ENCODE measurements at places on chromosomes 2 and 18.

DNA sequence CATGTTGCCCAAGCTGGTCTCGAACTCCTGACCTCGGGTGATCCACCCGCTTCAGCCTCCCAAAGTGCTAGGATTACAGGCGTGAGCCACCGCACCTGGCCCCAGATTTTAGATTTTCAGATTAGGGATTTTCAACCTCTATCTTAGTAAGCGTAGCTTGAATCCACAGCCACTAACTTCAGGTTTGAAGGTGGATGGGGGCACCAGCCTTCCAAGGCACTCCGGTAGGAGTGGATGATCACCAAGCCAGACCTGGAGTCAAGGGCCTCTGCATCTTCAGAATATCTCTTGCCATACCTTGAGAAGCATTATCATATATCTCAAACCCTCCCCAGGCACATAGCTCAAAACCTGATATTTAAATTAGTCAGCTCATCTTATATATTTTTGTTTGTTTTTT is 17.9 kb downstream of the GALM start:
- DNase-seq, result no peak

- no peak for DNase-seq
Measured at GRCh38 chr2:224178056-224178455, 139.0 kb upstream of the SERPINE2 start.

DNA sequence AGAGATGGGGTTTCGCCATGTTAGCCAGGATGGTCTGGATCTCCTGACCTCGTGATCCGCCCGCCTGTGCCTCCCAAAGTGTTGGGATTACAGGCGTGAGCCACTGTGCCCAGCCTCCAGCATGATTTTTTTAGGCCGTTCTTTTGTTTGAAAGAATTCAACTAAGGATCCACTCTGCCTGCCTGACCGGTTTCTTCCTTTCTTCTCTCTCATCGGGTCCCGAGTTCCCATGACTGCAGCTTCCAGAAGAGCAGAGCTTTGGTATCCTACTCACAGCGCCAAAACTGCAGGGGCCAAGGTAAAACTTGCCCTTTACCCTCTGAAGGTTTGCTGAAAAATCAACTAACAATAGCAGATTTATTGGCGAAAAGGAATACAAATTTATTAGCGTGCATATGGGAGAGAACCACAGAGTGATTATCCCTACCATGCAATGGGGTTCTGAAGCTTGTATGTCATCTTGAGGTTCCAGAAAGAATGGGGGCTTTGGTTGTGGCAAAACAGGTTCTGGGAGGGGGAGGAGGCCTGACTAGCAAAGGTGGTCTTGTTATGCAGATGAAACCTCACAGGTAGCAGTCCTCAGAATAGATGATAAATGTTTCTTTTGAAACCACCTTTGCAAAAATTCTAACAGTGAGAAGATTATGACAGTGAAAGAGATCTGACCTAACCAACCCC is 87.0 kb upstream of the MSH6 start:
- no peak for DNase-seq

DNA sequence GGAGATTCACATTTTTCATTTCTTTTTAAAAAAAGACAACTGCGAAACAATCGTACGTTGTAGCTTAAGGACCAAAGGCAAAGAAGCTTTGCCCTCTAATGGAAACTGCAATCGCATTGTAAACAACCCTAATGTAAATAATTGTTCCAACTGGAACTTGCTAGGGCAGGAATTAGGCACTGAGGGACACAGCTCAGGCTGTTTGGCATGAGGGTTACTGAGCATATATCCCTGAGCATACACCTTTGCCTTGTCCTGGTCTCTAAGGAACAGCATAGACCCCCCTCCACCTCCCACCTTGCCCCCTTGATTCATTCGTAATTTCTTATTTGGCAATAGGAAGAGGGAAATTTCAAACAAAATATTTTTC is 396.4 kb downstream of the LNPK start:
- DNase-seq, result no peak

GRCh38 chr2:99365661-99366060 is 28.5 kb downstream of the EIF5B start:
- no peak for DNase-seq

DNA sequence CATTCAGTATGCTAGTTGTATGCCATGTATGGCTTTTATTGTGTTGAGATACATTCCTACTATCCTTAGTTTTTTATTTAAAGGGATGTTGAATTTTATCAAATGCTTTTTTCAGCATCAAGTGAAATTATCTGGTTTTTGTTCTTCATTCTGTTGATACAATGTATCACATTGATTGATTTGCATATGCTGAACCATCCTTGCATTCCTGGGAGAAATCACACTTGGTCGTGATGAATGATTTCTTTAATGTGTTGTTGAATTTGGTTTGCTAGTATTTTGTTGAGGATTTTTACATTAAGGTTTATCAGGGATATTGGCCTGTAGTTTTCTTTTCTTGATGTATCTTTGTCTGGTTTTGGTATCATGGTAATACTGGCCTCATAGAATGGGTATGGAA is 49.7 kb downstream of the CD28 start:
- no peak for DNase-seq

DNA sequence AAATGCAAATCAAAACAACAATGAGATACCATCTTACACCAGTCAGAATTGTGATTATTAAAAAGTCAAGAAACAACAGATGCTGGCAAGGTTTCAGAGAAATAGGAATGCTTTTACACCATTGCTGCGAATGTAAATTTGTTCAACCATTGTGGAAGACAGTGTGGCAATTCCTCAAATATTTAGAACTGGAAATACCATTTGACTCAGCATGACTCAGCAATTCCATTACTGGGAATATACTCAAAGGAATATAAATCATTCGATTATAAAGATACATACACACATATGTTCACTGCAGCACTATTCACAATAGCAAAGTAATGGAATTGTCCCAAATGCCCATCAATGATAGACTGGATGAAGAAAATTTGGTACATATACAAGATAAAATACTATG is 516.7 kb downstream of the ERBB4 start:
- no peak for DNase-seq

DNA sequence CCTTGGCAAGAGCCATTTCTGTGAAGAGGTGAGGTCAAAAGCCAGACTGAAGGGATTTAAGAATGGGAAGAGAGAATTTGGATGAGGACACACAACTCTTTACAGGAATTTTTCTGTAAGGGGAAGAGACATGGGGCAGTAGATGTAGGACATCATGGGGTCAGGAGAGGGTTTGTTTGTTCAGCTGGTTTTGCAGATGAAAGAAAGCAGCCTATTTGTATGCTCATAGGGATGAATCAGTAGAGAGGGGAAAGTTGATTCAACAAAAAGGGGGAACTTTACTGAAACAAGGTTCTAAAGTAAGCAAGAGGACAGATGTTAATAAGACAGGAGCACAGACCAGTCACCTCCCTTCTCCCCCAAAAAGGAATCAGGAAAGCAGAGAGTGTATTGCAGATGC is 11.2 kb downstream of the SCG2 start:
- DNase-seq, result no peak

- DNase-seq, result no peak
Measured at GRCh38 chr2:7029291-7030059, 112.3 kb downstream of the RNF144A start.

- no peak for DNase-seq
Measured at GRCh38 chr18:56146565-56146964, 491.8 kb downstream of the TXNL1 start.

DNA sequence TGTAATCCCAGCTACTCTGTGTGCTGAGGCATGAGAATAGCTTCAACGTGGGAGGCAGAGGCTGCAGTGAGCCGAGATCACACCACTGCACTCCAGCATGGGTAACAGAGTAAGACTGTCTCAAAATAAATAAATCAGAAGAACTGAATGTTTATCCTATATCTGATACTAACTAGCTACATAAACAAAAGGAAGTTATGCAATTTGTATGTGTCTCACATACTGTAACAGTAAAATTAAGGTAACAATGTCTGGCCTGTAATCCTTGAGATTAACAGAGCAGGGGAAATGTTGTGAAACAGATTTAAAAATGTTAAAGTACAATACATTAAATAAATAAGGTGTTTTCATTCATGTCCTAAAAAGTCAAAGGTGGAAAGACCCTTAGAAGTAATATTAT is 150.8 kb downstream of the MEMO1 start:
- DNase-seq, result no peak

DNA sequence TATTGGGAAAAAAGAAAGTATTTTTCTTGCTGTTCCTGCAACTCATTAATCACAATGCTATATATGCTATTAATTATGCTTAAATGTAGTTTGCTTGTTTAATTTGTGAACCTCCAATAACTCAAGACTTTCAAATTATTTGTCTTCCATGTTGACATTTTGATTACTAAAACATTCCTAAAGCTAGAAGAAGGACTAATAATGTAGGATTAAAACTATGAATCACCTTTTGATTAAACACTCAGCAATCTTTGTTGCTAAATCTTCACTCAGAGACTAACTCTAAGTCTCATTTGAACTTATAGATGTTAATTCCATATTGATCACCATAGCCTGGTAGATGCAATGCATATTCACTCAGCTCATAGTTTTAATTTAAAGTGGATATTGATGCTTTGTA is 524.6 kb upstream of the ZEB2 start:
- DNase-seq, result no peak

- DNase-seq, result no peak
Measured at GRCh38 chr2:20077411-20077940, 26.0 kb upstream of the LAPTM4A start.

DNA sequence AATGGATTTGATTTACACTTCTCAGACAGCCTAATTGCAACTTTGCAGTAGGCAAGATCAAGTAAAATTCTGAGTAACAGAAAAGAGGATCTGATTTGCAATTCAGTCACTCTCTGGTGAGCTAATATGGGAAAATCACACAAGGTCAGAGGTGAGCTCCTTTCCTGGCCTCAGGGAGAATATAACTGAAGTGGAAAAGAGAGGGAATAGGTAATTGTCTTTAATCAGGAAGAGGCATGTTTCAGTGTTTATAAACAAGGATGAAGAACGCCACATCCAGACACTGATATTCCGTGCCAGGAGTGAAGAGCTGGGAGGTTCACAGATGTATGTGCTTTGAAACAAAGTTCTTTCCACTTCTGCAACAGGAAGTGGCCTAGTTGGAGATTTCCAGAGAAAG is 127.1 kb downstream of the ETAA1 start:
- DNase-seq, result no peak

DNA sequence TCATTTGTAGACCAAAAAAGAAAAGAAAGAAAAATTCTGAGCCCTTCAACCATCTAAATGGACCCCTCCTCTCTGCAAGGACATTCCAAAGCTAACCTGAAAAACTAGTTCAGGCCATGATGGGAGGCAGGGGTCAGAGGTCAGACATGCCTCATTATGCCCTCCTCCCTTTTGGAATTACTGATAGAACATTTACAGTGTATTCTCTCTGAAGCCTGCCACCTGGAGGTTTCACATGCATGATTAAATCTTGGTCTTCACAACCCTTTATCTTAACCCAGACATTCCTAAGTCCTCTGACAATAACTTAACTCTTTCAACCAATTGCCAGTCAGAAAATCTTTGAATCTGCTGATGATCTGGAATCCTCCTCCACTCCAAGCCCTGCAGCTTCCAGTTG is 86.0 kb downstream of the SPP2 start:
- DNase-seq, result no peak

DNA sequence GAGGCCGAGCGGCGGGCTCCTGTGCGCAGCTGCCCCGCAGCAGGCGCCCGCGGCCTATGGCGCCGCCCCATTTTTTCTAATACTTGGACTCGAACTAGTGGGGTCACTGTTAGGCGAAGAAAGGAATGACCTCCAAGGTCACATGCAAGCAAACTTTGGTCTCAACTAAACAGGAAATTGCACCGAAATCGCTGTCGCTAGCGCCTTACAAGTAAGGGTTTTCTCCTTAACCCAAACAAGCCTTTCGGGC is 339 bp downstream of the ACAA2 start:
- DNase-seq, result no peak

GRCh38 chr2:74991977-74992376 is 33.5 kb downstream of the POLE4 start:
- DNase-seq, result no peak

DNA sequence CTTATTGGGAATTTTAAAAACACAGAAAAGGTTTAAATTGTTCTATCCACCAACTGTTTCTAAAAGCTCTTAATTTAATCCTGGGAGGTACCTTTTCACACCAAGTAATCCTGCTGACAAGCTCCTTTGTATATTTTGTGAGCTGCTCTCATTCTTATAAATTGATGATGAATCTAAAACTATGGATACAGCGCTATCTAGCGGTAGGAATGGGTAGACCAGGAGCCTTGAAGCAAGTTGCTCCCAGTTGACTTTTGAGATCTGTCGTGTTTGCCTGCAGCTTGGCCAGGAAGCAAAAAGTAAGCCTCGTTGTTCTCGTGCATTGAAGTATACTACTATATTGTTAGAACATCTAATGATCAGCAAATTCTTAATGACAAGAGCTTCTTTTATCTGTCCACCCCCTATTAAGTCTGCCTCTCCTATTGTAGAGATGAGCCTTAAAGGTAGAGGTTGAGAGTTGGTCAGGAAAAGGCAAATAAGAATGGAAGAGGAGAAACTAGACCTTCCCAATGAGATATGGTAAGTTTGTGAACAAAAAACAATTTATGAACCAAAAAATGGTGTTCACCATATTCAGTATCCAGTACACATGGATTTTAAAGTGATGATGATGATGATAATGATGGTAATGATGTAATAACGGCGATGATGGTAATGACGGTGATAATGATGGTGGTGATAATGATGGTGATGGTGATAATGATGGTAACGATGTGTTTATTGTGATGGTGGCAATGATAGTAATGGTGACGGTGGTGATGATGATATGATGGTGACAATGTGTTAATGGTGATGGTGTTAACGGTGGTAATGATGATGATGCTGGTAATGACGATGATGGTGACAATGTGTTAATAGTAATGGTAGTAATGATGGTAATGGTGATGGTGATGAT is 212.1 kb upstream of the NCKAP5 start:
- DNase-seq, result peak; percentile 48

DNA sequence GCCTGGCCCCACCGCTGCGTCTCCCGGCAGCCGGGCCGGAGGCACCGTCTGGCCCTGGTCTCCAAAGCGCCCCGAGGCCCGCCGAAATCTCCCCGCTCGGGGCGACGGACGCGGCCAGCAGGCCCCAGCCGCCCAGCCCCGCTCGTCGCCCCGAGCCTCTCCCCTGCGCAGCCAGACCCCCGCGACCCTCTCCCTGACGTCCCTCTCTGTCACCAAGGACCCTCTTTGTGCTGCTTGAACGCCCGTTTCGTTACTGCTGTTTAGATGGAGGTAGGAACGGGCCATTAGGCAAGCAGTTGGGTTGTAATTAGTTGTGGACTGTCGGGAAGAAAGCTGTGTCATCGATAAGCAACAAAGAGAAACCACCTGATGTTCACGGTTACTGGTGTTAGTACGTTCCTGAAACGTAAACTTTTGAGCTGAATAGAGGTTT is 686 bp downstream of the UBXN4 start:
- DNase-seq, result peak; percentile 31
